ENCODE measurements at places on chromosomes 4 and X.

DNA sequence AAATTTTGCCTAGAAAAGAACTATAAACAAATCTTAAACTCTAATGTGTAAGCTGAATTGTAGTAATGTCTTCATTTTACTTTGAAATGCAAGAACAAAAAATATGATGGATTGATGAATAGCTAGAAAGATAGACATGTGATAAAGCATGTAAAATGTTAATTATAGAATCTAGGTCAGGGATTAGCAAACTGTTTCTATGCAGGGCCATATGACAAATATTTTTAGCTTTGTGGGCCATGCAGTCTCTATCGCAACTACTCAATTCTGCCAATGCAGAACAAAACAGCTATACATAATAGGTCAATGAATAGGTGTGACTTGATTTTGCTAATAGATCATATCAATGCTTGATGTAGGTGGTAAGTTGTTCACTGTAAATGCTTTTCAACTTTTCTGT lies 75.3 kb downstream of the TBCK start:
- no peak for DNase-seq

DNA sequence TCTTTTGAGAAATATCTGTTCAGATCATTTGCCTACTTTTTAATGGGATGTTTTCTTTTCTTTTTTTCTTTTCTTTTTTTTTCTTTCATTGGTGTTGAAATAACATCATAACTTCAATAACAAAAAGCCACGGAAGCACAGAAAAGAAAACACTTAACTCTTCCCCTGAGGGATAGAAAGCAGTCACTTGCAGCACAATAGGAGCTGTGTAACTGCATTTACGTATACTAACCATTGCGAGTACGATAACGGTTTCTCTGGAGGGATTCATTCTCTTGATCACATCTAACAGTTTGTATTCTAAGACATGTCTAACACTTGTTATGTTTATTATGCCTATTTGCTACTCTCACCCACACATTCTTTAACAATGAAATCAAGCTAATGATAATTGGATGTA lies 27.3 kb downstream of the C4orf46 start:
- DNase-seq = no peak

- peak; percentile 80 for DNase-seq
Observed at GRCh38 chr4:155973639-155974475, 20.2 kb upstream of the CTSO start.

- peak; percentile 36 for DNase-seq
Observed at GRCh38 chr4:85929961-85930665, 429.7 kb downstream of the MAPK10 start.

DNA sequence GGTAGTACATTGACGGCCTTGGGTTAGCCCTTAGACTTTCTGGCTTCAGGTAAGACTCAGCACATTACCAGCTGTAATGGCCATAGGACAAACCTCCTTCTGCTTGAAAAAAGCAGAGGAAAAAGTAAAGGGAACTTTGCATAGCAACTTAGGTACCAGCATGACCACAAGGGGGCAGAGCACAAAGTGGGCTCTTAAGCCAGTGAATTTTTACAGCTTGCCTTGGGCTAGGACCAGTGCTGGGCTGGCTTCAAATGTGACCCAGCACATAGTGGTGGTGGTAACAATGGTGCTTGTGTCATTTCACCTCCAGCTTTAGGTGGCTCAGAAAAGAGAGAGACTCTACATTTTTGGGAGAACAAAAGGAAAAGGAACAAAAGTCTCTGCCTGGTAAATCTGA lies 66.1 kb downstream of the KLHL4 start:
- DNase-seq = no peak

- no peak for DNase-seq
Observed at GRCh38 chrX:39322496-39322895, 521.2 kb downstream of the MID1IP1 start.

DNA sequence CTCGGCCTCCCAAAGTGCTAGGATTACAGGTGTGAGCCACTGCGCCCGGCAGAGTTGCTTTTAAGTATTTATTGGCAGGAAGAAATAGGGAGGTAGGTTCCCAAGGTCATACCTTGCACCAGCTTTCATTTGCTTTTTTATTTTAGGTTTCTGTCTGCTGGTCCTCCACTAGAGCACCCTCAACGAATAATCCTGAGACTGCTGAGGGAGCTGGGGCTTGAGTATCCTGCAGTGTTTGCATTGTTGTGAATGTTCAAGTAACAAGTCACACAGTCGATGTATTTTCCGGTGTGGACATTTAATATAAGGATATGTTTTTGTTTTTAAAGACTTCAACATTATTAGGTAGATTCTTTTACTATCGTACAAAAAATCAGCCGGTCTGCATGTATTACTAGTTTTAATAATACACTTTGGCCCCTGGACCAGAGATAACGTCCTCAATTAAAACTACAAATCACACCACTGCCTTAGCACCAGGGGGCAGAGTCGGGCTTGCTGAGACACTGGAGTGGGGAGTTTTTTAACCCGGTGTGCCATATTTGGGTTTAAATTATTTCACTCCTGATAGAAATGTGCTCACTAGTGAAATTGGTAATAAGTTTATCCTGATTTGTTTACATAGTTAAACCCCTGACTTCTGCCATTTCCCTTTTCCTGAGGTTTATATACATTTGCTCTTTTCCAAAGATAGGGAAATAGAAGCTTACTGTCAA lies 11.6 kb downstream of the SMIM20 start:
- peak; percentile 59 for DNase-seq

- DNase-seq = peak; percentile 52
Observed at GRCh38 chr4:39046249-39046648, 14.0 kb upstream of the TMEM156 start.

GRCh38 chrX:109880629-109881028 lies 122.3 kb upstream of the TMEM164 start:
- DNase-seq = no peak

- no peak for DNase-seq
Observed at GRCh38 chr4:1654216-1654955, 29.7 kb downstream of the FAM53A start.

- DNase-seq = no peak
Observed at GRCh38 chr4:6334203-6334887, 64.7 kb downstream of the WFS1 start.

- peak; percentile 65 for DNase-seq
Observed at GRCh38 chr4:110483516-110483915, 7.6 kb downstream of the ENPEP start.

DNA sequence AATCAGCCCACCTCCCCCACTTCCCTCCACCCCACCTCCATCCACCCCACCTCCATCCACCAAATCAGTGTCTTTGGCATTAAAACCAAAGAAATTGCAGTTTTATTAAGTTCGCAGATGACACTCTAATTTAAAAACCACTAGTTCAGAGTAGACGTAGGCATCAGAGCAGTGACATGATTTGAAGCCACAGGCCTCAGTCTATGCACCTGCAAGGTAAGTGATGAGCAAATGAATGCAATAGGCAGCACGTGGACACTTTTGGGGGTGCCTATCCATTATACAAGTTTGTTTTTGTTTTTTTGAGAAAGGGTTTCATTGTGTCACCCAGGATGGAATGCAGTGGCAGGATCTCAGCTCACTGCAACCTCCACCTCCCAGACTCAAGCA lies 88.0 kb upstream of the TRIM2 start:
- DNase-seq = no peak

DNA sequence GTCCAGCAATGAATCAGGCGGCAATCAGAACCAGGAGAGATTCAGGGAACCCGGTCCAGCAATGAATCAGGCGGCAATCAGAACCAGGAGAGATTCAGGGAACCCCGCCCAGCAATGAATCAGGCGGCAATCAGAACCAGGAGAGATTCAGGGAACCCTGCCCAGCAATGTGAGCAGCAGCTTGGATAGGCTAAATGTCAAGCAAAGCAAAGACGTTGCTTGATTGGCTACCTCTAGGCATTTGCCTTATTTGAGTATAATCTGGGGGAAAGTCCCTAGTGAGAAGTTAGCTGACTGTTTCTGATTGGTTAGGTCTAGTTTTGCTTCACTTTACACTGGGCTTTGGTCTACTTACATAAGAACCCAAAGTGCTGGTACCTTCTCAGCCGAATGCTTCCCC lies 1212.2 kb upstream of the TENM3 start:
- peak; percentile 58 for DNase-seq

DNA sequence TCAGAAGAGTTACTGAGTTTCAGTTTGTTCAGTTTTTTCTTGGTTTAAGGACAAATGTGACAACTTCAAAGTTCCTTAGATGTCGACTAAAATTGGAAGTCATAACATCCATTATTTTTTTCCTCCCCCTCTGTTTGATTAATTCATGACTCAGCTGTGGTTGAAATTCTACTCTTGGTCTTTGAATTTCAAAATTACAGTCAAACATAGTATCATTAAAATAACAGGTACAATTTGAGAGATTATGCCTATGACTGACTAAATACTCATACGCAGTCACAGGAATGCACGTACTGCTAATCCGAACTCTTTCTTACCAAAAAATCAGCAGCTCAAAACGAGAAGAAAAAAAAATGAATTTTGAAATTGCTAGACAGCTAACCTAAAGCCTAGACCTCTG lies 1434.8 kb downstream of the RAPGEF2 start:
- no peak for DNase-seq

DNA sequence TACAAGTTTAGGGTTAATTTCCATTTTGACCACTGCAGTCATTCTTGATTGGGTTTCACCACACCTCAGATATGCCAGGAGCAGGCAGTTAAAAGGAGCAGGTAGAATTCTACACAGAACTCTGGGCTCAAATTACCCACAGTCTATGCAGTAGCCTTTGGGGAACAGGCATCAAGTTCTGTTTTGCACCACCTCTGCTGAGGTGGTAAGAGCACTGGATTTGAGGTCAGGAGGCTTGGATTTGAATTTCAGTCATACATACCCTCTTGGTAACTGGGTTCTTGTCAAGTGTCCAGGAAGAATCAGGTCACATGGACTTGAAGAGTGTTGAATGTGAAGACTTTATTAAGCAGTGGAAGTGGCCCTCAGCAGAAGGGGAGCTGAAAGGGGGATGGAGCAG lies 40.4 kb upstream of the PGK1 start:
- no peak for DNase-seq

DNA sequence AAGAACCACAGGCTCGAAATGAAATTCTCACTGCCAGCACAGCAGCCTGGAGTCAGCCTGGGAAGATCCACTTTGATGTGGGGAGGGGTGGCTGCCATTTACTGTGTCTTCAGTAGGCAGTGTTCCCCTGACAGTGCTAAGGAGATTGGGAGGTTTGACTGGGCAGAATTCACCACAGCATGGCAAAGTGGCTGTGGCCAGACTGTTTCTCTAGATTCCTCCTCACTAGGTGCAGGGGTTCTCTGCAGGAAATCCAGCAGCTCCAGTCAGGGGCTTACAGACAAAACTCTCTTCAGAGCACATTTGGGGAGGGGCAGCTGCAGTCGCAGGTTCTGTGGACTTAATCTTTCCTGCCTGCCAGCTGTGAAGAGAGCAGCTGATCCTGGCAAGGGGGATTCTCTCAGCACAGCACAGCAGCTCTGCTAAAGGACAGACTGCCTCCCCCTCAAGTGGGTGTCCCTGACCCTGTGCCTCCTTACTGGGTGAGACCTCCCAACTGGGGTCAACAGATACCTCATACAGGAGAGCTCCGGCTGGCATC lies 1174.0 kb downstream of the RAPGEF2 start:
- DNase-seq = no peak

DNA sequence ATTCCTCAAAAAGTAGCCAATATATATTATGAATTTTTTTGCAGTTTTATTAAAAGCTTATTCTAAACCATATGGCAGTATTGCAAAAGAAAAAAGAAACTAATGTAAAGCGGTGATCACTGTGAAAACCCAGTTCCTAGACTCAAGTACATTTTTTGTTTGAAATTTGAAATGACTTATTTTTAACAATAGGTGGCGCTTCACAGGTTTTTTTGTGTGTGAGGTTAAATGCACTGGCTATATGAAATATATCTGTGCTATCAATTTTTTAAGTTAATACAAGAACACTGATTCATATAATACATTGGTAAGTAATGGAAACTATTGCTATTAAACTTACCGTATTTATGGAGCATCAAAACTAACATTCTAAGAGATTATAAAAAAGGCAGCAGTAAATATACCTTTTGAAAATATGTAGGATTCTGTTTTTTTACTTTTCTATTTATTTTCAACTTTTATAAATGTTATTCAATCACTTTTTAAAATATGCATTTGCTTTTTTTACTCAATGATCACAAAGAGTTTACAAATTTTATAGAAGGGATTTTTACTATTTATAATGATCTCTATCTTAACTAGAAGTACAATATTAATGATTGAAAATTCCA lies 5.6 kb upstream of the SPRY1 start:
- peak; percentile 25 for DNase-seq

DNA sequence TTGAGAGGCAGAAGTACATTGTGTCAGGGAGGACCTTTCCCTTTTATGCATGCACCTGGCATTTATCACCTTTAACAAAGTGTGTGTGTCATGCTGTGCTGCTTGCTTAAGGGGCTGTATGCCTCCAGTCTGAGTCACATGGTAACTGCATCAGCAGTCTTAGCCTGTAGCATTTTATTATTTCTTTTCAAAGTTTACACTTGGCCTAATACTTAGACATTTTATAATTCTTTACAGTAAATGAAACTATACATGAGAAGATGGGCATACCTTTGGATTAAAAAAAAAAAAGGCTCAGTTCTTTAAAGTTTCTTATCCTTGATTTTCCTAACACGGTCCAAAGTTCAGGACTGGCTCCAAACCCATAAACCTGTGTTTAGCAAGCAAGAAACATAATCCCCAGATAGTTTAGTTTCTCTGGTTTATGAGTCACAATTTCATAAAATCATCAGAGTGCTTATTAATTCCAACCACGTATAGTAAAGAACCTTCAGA lies 14.6 kb downstream of the NPNT start:
- no peak for DNase-seq

- DNase-seq = peak; percentile 7
Observed at GRCh38 chrX:32155044-32155638, 1056.2 kb downstream of the DMD start.

GRCh38 chr4:61511716-61512488 lies 311.8 kb downstream of the ADGRL3 start:
- DNase-seq = peak; percentile 58

- DNase-seq = peak; percentile 65
Observed at GRCh38 chr4:145012841-145013240, 85.2 kb downstream of the ANAPC10 start.

GRCh38 chr4:1192493-1193205 lies 20.3 kb upstream of the SPON2 start:
- no peak for DNase-seq

- no peak for DNase-seq
Observed at GRCh38 chrX:38009641-38010040, 3.3 kb downstream of the SYTL5 start.

DNA sequence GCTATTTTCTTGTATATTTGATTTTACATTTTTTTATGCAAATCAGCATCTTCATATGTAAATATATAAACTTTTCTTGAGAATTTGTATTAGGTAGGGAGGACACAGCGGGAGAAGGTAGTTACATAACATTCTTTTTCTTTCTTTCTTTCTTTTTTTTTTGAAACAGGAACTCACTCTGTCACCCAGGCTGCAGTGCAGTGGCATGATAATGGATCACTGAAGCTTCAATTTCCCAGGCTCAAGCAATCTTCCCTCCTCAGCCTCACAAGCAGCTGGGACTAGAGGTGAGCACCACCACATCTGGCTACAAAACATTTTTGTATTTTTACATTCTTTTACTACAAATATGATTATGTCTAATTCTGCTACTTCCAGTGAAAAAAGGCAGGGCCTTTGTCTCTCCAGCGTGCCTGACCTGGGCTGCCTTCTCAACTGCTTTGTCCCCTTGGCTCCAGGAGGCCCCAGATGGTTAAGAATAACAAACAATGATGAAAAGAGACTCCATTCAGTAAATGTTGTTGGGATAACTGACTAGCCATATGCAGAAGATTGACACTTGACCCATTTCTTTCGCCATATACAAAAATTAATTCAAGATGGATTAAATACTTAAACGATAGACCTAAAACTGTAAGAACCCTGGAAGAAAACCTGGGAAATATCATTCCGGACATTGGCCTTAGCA lies 46.5 kb upstream of the FAT4 start:
- no peak for DNase-seq

Data from astrocyte of the hippocampus (primary cell).